Neural progenitor cell (in vitro differentiated cells): ENCODE measurements at places on chromosomes 11 and 22.

DNA sequence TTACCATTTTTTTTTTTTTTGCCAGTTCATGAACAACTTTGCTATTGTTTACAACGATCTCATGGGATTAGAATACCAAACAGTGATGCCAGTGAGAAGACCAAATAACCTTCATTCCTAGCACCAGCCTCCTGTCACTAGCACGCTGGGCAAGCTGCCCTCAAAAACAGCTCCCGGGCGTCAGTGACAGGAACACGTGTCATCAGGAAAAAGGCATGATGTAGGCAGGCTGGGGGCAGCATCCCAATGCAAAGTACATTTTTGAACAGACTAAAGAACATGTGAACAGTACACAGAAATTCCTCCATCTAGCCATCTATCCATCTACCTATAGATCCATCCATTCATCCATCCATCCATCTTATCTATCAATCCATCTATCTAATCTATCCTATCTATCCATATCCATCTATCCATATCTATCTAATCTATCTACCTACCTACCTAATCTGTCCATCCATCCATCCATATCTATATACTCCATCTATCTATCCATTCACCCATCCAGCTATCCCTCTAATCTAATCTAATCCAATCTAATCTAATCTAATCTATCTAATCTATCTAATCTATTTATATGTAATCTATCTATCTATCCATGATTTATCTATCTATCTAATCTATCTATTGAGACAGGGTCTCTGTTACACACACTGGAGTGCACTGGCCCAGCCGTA is 378.5 kb downstream of the SHANK2 start:
- no peak for DNase-seq

GRCh38 chr11:88167853-88168252 is 7.4 kb downstream of the RAB38 start:
- DNase-seq = no peak

DNA sequence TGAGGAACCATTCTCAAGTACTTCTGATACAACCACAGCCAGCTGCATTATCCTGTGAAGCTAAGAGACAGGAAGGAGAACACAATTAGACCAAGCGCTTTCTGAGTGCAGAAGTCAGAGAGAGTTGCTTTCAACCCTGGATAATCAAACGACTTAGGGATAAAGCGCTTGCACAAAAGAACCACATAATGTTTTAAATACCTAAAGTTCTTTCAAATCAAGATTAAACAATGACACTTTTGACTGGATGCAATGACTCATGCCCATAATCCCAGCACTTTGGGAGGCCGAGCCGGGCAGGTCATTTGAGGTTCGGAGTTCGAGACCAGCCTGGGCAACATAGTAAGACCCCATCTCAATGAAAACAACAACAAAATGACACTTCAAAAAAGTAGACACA is 145.1 kb downstream of the SWAP70 start:
- DNase-seq = peak; percentile 77

GRCh38 chr11:9029422-9029821 is 25.6 kb upstream of the NRIP3 start:
- DNase-seq = no peak

DNA sequence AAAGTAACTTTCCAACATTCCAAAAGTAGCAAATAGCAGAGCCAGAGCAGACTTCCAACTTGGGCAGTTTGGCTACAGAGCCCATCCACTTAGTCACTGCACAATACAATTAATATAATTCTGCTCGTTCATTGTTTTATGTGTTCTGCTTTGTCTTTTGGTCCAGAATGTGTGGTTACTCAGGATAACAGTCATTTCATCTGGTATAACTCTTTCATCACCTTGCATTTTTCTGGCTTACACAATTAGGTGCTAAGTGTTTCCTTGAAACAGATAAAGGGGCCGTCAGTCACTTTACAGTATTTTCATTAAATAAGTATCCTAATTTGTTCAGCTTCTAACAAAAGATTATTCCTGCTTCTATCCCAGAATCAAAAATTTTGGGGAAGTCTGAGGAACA is 87.2 kb downstream of the LARGE2 start:
- no peak for DNase-seq
